ENCODE measurements at places on chromosomes 2 and 18.

DNA sequence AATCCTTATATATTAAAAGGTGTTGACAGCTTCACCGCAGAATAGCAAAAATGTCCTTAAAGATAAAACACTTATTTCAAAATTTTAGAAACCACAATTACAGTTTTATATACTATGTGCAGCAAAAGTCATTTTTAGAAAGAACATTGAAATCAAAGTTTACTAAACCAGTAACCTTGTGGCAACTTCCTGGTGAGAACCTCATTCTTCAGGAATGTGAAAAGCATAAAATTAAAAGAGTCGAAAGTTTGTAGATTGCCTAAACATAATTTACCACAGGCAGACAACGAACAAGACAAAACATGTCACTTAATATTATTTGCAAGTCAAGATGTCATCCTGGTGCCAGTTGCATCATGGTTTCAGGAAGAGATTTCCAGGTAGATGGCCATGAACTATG lies 108.3 kb upstream of the NRP2 start:
- DNase-seq, result no peak

GRCh38 chr2:198703281-198703680 lies 754.5 kb downstream of the SATB2 start:
- no peak for DNase-seq

DNA sequence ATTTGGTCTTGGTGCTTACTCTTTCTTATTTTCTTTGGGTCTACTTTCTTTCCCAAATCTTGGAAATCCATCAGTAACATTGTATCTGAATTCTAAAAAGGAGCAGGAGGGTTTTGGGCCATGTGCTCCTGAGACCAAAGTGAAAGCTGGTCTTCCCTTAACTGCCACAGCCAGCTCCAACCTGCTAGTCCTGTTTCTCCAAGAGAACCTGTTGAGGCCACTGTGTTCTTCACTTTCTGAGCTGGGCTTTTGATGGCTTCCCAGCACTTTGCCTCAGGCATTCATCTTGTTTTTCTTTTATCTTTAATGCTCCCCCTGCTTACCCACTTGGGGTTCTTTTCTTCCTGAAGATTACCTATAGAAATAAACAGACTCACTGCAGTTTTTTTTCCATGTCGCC lies 53.3 kb downstream of the ARHGAP28 start:
- DNase-seq, result no peak

GRCh38 chr2:212052412-212053159 lies 486.0 kb downstream of the ERBB4 start:
- DNase-seq, result peak; percentile 91

- no peak for DNase-seq
Observed at GRCh38 chr18:37502036-37502435, 63.6 kb downstream of the CELF4 start.

- no peak for DNase-seq
Observed at GRCh38 chr2:116537811-116538210, 1276.7 kb upstream of the DDX18 start.

DNA sequence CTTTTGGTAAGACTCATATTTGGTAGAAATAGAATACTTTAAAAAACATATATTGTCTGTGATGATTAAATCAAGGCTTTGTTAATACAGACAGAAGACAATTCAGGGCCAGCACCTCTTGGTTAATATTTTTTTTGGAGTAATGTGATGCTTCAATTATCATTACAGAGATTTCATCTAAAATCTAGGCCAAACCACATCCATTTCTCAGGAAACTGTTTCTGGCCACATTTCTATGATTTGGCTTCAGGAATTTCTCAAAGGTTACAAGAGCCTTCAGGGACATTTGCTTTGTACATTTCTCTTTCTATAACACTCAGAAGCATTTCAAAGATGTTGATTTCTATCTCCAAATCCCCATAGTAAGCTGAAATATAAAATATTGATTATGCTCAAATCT lies 614.9 kb downstream of the LRP1B start:
- no peak for DNase-seq

GRCh38 chr2:10059552-10060335 lies 16.4 kb downstream of the KLF11 start:
- no peak for DNase-seq

DNA sequence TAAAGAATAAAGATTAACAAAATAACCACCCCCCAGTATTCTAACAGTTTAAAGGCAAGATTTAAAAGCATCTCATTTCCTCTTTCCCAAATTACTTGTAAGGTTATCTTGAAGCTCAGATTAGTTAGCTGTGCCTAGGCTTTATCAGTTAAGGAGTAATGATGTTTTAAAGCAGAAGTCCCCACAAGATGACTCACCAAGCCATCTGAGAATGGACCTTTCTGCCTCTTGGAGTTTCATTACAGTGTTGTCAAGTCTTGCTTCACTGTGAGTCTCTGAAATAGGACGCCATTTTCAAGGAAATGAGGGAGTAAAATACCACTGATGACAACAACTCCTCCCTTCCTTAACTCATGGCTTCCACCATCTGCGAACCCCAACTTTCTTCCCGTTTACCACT lies 35.9 kb downstream of the ZNF385B start:
- DNase-seq, result peak; percentile 5

- peak; percentile 86 for DNase-seq
Observed at GRCh38 chr18:23573626-23574431, 12.5 kb downstream of the NPC1 start.

GRCh38 chr2:15968280-15969178 lies 28.2 kb downstream of the MYCN start:
- DNase-seq, result no peak

- no peak for DNase-seq
Observed at GRCh38 chr2:239610457-239611221, 209.8 kb upstream of the HDAC4 start.

DNA sequence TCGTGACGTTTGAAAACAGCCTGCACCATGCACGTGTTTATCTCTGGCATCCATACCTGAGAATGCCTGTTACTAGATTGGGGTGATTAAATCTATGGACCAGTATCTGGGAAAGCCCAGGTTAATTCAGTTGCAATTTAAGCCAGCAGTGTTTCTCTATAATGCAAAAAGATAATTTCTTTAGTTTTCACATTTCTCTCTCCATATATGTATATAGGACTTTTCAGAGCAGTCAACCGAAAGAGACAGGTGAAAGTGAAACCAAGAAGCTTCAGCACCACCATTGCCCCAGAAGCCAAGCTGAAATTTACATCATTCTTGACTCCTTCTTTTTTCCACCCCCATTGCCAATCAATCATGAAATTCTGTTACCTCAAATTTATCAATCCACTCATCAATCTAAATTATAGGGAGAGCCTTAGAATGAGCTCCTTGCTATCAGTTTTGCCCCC lies 2.7 kb upstream of the LRP2 start:
- no peak for DNase-seq

GRCh38 chr18:63233334-63233733 lies 86.2 kb downstream of the BCL2 start:
- no peak for DNase-seq

DNA sequence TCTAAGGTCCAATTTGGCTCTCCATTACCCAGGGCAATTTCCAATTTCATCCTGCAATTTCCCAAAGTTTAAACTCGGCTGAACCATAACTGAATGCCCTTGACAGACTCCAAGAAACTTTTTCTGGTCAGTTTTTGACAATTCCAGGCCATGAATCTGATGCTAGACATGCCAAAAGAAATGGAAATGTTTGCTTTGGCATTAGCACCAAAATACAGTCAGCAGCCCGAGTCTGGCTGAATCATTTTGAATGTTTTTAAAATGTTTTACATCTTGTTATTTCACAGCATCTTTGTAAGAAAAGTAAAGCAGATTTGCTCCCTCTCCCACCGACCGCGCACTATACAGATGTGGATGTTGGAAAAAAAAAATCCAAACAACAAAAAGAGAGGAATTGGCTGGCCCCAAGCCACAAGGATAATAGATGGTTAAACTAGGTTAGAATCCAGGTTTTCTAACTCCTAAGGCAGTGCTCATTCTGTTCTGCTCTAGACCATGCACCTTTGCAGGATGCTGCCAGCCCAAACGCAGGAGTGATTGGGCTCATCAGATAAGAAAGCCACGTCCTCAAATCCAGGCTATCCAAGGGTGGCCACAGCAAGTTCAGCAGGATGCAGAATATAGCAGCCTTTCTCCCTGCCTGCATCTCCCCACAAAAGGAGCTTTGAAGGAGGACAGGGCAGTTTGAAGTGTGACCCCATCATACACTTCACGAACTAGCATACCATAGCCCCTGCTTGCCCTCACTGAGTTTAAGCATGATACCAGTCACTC lies 167.5 kb downstream of the ALK start:
- DNase-seq, result peak; percentile 78

- no peak for DNase-seq
Observed at GRCh38 chr2:99032001-99032400, 96.0 kb upstream of the CRACDL start.

- DNase-seq, result no peak
Observed at GRCh38 chr2:146527166-146527565, 1317.7 kb upstream of the ACVR2A start.

- DNase-seq, result peak; percentile 15
Observed at GRCh38 chr2:204114295-204115136, 178.0 kb downstream of the ICOS start.

GRCh38 chr2:189440644-189440946 lies 679 bp upstream of the WDR75 start:
- DNase-seq, result no peak

DNA sequence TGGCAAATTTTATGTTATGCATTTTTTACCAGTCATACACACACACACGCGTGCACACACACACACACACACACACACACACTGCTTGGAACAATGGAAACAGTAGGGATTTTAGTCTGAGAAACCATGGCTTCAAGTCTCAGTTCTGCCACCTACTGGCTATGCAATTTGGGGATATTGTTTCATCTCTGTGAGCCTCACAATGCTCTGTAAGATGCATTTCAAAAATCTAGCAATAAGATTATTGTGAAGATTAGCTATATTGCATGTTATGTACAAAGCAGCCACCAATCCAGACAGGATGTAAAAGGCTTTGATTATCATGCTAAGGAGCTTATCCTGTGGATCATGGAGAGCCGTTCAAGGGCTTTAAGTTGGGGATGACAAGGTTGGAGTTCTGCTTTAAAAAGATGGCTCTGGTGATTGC lies 401.4 kb downstream of the NBAS start:
- peak; percentile 64 for DNase-seq

- peak; percentile 99 for DNase-seq
Observed at GRCh38 chr2:20501974-20502373, 55.1 kb downstream of the RHOB start.

DNA sequence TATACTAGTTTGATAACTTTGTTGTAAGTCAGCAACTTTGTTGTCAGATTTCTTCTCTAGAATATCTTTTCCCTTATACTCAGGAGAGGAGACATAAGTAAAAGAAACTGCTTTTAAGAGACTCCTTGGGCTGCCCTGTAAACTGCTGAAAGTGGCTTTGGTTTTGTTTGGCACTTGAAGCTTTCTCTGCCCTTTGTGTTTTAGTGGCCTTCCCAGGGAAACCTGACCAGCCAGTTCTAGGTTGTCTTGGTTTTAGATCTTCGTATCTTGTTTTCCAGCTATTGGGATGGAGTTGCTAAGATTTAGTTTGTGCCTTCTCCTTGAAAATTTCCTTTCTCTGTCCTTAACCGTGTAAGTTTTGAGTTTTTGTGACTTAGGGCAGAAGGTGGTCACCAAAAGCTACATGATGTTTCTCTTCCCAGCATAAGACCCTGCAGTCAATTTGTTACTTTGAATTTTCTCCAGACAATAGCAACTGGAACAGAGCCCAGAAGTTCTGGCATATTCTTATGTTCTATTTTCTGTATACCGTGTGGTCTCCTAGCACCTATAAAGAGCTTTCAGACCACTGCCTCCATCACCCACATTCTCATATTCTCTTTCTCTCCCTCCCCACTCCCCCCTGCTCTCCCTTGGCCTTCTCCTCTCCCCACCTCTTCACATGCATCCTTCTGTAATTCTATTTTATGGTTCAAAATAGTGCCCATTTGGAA lies 81.1 kb downstream of the BOLA3 start:
- no peak for DNase-seq

- DNase-seq, result no peak
Observed at GRCh38 chr2:58235984-58236383, 5.1 kb downstream of the FANCL start.
